ENCODE measurements at places on chromosomes 16 and 17. TPM values are rescaled to one million over a fixed set of nuclear protein-coding genes. Genes with fewer than 3 reads are reported as not detected.

The UMOD gene
- total RNA-seq, result not detected

The ACSF3 gene
- total RNA-seq, result 22.5 TPM

The OR1F1 gene
- total RNA-seq, result not detected

The MSLN gene
- 172 TPM for total RNA-seq

The ZNF469 gene
- 0.74 TPM for total RNA-seq

The LITAFD gene
- not detected for total RNA-seq

The ARL17A gene
- 10.0 TPM for total RNA-seq

The KRTAP4-5 gene
- total RNA-seq, result not detected

GRCh38 chr17:21573961-21574610 lies 118.2 kb upstream of the KCNJ18 start:
- no peak for DNase-seq

DNA sequence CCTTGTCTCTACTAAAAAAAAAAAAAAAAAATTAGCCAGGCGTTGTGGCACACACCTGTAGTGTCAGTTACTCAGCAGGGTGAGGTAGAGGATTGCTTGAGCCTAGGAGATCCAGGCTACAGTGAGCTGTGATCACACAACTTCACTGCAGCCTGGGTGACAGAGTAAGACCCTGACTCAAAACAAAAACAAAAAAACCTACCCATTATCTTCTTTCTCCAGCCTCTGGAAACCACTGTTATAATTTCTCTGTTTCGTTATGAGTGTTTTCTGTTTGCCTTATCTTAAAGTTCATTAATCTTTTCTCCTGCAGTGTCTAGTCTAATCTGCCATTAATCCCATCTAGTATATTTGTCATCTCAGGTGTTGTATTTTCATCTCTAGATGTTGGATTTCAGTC lies 18.6 kb upstream of the CLTC start:
- no peak for DNase-seq

- DNase-seq, result no peak
These were observed 58.1 kb downstream of the ZDHHC7 start for GRCh38 chr16:84953190-84953746.

GRCh38 chr16:86771506-86772460 lies 193.4 kb downstream of the FOXL1 start:
- no peak for DNase-seq

GRCh38 chr17:62968445-62968923 lies 2.4 kb downstream of the TANC2 start:
- no peak for DNase-seq

DNA sequence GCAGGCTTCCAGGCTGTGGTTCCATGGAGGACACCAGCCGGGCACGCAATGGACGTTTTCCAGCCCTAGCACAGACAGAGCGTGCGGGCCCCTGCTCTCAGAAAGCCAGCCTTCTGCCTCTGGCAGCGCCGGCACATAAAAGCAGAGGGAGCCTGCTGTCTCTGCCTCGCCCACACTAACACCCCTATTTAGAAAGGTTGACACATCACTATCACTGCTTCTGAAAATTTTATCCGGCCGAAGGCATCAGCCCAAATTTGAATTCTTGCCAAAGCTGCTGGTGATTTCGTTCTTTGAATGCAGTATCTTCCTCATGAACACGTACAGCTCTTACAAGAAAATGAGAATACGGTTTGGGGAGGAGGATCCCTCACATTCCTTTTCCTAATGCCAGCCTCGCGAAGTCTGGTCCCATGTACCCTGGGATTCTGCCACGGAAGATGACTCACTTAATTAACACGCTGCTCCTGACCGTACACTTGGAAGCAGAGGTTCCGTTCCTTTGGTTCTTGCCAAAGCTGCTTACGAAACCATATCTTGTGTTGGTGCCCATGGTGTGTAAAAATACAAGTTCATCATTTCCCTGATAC lies 1.3 kb upstream of the RAB11FIP3 start:
- no peak for DNase-seq

DNA sequence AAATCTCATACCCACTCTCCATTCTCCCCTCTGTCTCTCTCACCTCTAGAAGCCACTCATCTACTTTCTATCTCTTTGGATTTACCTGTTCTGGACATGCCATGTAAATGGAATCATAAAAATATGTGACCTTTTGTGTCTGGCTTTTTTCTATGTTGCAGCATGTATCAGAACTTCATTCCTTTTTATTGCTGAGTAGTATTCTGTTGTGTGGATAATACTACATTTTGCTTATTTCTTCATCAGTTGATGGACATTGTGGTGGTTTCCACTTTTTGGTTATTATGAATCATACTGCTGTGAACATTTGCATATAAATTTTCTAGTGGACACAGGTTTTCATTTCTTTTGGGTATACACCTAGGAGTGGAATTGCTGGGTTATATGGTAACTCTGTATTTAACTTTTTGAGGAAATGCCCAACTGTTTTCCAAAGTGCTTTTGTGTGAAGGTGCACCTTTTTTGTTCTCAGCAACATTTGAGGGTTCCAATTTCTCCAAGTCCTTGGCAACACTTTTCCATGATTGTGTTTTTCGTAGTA lies 18.2 kb downstream of the MRTFB start:
- DNase-seq, result no peak

- no peak for DNase-seq
These were observed 25.7 kb upstream of the TOX3 start for GRCh38 chr16:52572656-52573055.

DNA sequence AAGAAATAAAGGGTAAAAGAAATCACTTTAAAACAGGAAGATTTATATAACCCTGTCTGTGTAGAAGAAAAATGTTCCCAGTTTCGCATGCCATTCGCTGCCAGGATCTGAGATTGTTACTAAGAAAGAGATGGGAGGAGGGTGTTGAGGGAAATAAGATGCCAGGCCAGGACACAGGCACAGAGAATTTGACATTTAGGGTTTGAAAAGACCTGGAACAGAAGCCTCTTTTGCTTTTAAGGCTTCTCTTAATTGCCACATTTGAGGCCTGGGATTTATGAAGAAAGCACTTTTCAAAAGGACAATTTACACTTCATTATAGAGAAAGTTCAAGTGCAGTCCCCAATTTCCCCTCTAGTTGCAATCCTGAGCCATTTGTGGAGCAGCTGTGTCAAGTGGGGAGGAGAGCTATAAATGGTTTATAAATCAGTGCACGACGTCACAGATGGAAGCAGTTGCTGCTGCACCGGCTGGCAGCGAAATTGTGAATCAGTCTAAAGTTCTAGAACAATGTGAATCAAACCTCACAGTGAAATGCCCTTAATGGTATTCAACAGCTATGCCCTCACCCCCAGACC lies 26.5 kb upstream of the C16orf87 start:
- DNase-seq, result no peak

DNA sequence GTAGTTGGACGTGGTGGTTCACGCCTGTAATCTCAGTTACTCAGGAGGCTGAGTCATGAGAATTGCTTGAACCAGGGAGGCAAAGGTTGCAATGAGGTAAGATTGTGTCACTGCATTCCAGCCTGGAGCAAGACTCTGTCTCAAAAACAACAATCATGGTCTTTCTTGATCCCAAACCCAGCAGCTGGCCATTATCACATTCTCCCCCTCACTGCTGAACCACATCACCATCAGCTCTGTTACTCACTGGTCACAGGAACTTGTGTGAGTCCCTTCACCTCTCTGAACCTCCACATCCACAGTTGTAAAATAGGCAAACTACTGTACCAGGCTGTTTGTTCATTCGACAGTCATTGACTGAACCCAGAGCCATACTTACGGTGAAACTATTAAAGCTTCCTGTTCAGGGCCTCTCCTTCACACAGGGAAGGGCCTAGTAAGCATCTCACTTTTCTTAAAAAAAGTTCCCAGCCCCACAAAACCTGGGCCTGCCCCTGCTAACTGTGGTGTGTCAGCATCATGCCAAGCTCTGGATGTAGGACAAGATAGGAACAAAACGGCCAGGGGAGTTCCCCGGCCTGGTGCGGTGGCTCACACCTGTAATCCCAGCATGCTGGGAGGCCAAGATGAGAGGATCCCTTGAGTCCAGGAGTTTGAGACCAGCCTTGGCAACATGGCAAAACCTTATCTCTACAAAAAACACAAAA lies 104.7 kb downstream of the COPRS start:
- no peak for DNase-seq

DNA sequence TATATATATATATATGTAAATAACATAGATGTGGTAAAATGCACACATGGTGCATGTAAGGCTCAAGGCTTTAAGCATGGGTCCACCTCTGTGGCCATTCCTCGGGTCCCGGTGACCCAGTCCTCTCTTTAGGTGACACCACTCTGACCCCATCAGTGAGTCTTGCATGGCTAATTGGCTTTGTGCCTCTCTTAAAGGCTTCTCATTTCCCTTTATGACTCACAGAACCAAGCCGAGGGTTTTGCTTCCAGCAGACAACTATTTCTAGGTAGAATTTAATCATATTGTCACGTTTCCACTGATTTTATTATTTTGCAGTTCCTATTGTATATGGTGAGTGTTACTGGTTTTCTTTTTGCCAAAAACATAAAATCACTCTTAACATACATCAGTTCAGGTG lies 59.7 kb downstream of the PLCG2 start:
- DNase-seq, result no peak

- DNase-seq, result no peak
These were observed 17.2 kb upstream of the TMEM92 start for GRCh38 chr17:50256826-50257618.

All from omental fat pad (tissue), 4 donors.